Activated effector memory CD4-positive, alpha-beta T cell treated with anti-CD3 and anti-CD28 coated beads, Interleukin-2, amount 50 U/mL, for 16 hours (primary cell): ENCODE measurements at places on chromosomes 6 and 20.

- no peak for DNase-seq
Observed at GRCh38 chr6:46915866-46916265, 5.9 kb downstream of the ADGRF5 start.

DNA sequence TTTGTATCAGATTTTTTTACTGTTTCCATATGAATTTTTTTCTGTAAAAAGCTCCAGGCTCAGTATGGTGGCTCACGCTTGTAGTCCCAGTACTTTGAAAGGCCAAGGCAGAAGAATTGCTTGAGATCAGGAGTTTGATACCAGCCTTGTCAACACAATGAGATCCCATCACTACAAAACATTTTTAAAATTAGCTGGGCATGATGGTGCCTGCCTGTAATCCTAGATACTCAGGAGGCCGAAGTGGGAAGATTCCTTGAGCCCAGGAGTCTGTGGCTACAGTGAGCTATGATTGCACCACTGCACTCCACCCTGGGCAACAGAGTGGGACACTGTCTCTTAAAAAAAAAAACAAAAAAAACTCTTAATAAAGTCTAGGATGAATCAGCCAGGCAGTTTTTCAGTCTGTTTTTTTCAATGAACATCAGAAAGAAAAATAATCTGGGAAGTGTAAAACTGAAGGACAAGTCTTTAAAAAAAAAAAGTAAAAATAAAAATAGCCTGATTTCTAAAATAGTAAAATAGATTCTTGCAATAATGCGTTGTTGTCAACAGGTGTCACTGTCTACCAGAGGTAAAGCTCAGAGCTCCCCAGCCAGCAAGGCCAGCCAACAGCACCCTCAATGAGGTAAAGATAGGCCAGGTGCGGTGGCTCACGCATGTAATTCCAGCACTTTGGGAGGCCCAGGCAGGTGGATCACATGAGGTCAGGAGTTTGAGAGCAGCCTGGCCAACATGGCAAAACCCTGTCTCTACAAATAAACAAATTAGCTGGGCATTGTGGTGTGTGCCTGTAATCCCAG is 9.3 kb upstream of the ATG5 start:
- peak; percentile 78 for DNase-seq

DNA sequence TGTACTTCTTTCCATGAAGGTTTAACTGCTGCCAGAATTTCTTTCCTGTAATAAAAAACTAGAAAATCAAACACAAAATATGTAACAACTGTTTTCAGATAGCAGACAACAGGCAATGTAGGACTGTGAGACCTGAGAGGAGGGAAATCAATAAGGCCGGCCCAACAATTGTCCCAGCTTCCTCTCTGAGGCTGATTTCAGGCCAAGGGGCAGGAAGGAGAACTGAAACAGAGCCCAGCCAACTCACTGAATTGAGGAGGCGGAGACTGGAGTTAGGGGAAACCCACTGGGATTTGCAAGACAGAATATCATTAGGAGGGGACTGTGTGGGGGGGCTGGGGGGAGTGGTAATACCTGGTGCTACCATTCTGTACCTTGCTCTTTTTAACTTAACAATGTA is 42.2 kb downstream of the FLRT3 start:
- DNase-seq: no peak

DNA sequence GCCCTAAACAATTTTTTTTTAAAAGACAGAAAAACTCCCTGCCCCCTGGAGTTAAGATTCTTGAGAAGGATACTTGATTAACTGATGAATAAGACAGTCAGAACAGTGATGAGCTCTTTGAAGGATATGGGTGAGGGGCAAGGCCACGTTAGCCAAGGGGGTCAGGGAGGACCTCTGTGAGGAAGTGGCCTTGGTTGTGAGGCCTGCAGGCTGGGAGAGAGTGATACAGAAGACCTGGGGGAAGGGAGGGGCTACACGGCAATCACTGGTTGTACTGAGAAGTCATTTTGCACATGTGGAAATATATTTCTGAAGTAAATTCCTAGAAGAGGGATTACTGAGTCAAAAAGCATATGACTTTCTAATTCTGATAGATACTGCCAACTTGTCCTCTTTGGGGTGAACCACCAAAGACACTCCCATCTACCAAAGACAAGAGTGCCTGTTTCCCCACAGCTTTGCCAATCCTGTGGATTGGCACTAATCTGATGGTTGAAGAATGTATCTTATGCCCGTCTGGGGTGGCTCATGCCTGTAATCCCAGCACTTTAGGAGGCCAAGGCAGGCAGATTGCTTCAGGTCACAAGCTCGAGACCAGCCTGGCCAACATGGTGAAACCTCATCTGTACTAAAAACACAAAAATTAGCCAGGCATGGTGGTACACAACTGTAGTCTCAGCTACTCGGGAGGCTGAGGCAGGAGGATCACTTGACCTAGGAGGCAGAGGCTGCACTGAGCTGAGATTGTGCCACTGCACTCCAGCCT is 22.3 kb upstream of the BCAS4 start:
- DNase-seq: no peak

- no peak for DNase-seq
Observed at GRCh38 chr6:1247894-1248293, 64.0 kb upstream of the FOXQ1 start.

GRCh38 chr6:149160943-149161342 is 156.6 kb upstream of the TAB2 start:
- DNase-seq: no peak

GRCh38 chr20:1434571-1435336 is 31.9 kb downstream of the NSFL1C start:
- DNase-seq: peak; percentile 77

- DNase-seq: no peak
Observed at GRCh38 chr6:109358204-109358603, 24.1 kb downstream of the CD164 start.
